Astrocyte of the cerebellum (primary cell): ENCODE measurements at places on chromosomes 6 and 20.
A peak's percentile ranks its signal among the peaks of the same experiment; 100 is the strongest.

- no peak for DNase-seq
Measured at GRCh38 chr20:16263582-16263981, 309.7 kb downstream of the KIF16B start.

GRCh38 chr20:35363190-35363589 is 48.6 kb downstream of the UQCC1 start:
- no peak for DNase-seq

DNA sequence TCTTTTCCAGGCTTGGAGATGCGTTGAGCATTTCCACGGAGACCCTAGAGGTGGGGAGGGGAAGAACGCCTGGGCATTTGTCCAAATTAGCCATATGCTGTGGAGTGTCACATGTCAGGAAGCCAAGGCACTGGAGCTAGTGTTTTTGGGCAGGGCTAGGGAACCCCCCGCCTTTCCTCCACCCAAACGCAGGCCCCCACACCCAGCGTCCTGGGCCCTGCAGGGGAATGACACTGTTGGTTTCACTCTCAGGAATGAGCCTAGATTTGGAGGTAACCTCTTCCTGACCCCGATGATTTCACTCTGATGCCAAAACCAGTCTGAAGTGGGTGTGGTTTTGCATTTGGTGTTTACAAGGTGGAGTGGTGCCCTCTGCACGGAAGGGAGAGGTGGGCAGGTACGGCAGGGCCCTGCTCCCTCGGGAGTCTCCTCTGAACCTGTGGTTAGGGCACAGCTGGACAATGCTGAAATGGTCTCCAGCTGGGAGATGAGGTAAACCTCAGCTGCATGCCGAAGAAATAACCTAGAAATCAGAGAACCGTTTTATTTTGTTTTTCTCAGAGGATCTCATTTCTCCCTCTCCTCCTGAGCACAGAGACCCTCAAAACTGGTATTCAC is 29.5 kb downstream of the MTHFD1L start:
- DNase-seq = peak; percentile 43

DNA sequence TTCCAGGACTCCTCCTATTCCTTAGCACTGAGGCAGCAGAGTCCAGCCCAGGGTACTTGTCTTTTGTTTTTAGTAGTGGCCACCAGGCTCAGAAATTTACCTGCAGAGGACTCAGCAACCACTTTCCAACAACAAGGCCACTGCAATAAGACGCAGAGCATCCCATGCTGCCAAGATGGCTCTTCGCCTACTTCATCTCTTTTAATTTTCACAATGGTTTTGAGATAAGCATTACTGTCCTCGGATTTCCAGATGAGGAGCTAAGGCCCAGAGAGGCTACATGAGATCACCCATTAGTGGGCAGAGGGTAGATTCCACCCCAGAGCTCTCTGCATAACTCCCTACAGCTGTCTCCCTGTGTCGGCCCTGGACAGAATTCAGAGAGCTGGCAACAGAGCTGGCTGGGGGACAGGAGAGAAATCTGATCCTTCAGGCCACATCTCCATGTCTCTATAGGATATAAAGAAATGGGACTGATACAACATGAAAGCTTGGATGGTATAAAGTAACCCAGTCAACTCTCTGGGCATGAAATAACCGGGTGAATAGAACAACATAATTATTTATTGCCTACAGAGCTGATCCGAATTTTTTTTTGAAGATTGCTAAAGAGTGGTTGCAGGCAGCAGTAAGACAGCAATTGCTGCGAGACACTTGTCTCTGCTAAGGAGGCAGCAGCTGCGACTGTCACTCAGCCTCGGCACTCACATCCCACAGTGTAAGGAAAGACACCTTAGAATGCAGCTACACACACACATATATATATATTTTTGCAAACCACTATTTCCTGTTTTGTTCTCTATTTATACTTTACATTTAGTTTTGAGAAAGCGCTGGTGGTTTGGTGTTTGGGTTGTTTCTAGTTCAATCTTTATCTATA is 37.2 kb downstream of the SCML4 start:
- DNase-seq = no peak
